ENCODE measurements at places on chromosomes 16 and 17. TPM values are rescaled to one million over a fixed set of nuclear protein-coding genes. Genes with fewer than 3 reads are reported as not detected.

GRCh38 chr17:74148901-74149596 is 54.4 kb upstream of the RPL38 start:
- DNase-seq, result no peak

Gene HS3ST2
- total RNA-seq, result 2.5 TPM

Gene CACNG3
- not detected for total RNA-seq

DNA sequence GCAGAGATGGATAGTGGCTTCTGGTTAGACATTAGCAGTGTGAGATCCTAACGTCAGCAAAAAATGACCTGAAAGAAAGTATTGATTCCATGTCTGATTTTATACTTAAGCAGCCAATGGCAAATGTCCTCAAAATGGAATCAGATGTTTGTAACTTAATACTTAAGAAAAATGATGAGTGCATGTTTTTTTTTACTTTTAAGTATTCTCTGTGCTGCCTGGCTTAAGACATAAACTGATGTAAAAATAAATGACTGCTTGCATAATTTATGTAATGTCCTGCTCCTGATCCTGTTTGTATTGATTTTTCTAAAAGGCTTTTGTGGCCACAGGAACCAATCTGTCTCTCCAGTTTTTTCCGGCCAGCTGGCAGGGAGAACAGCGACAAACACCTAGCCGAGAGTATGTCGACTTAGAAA is 7.4 kb downstream of the CBFB start:
- no peak for DNase-seq

Gene ZNF624
- 5.2 TPM for total RNA-seq

Gene MOSMO
- 13.3 TPM for total RNA-seq

Gene CD300E
- 3.3 TPM for total RNA-seq

Gene KRTAP4-4
- not detected for total RNA-seq

Gene MEFV
- 4.9 TPM for total RNA-seq

DNA sequence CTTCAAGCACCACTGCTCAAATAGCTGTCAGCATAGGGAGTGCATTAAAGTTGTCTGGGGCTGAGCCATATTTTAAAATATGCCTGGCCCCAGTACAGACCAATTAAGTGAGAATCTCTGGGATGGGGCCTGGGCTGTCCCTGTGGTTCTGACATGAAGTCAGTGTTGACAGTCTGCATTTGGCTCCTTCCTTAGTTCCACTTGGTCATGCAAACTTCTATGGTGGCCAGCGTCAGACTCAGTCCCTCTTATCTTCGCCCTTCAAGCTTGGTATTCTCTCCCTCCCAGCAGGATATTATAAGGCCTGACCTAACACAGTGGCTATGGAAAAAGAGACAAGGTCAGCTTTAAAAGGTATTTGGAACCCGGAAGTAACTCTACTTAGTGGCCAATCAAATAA is 177.2 kb downstream of the PMP22 start:
- DNase-seq, result no peak

Gene AOC2
- total RNA-seq, result 0.86 TPM
